Caco-2 (cell line): ENCODE measurements at places on chromosomes 3 and 15.

DNA sequence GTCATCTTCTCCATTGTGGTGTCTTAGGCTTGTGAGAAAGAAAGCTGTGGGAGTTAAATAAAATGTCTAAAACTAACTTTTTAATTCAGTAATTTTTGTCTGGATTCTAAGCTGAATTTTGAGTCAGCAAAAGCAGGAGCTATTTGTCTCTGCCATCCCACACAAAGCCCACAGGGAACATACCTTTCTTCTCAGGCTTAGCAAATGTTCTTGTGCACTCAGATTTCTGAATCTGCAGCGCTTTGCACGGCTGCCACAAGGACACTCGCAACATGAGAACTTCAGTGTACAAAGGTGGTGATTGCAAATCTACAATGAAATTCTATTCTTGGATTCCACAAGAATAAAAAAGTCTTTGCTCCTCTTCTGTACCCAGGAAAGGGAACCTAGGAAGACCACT, 88.2 kb upstream of the RNF7 start:
- no peak for DNase-seq

DNA sequence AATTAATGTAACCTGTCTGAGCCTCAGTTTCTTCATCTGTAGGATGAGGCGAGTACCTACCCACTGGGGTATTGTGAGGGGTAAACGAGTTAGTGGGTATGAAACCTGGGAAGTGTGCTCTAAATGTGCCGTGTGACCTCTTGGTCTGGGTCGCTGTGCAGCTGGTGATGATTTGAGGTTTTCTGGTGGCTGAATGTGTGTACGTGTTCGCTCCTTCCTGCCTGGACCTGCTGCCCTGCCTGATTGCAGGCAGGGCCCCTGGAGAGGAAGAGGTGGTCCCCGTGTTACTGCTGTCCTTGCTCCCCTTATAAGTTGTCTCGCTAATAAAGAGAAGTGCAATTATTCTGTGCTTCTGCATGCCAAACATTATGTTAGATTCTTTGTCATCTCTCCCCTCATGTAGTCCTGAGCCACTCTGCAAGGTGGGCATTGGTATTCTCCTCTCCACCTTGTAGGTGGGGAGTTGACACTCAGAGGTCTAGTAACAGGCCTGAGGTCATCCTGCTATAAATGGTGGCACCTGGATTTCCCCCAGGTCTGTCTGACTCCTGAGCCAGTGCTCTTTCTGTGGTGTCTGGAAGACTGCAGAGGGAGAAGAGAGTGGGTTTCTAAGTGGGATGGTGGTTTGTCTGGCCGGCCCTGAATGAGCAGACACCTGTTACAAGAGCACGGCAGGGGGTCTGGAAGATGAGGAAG, 15.7 kb downstream of the PDIA5 start:
- no peak for DNase-seq

- no peak for DNase-seq
Observed at GRCh38 chr3:5187920-5188418, 462 bp downstream of the EDEM1 start.

DNA sequence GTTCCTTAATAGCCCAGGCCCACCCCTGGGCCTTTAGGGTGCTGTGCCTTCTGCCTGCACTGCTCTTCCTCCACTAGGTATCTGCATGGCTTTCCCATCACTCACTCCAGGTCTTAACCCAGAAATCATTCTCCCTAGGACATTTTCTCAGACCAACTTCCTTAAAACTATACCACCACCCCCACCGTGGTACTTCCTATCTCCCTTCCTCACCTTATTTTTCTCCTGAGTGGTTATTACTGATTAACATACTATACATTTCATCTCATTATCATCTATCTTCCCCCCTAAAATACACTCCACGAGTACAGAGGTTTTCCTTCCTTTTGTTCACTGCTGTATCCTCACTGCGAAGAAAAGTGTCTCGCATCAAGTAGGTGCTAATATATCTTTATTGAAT, 115.2 kb downstream of the ANO10 start:
- no peak for DNase-seq

DNA sequence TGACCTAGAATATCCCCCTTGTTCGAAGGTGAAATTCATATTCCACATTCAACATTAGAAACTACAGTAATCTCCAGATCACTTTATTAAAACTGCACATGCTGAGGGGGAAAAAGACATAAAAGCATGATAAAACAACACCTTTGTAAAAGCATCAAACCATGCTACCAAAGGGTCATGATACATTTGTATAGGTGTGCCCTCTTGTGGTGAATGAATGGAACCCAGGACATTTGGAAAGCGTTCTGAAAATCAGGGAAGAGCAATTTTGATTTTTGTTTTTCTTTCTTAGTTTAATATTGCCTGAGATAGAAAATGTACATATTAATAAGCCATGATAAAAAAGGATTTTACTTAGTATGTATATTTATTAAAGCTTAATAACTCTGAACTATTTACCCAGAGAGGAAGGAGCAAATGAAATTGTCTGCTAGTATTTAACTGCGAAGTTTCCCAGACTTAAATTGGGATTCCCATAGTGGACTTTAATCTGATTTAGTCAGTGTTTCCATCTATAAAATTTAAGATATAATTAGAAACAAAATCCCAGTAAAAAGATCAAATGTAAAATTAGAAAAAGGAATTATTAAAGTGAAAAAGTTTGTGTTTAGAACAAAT, 105.8 kb upstream of the ARL6 start:
- no peak for DNase-seq

DNA sequence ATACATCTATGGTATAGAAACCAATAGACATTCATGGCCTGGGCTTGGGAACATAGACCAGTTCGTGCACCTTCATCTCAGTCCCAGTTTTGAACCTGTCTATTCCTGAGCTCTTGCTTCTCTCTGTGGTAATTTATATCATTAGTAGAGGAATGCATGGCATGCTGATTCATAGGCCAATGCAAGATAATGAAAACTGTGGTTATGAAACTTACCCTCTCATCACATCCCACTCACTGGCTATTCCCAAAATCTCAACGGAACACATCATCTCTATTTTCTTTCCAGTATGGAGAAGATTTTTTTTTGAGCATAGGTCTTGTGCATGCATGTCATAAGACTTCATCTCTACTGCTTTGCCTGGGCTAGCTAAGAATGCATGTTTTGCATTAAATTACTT, 18.7 kb upstream of the P2RY12 start:
- DNase-seq: no peak

GRCh38 chr3:23873941-23874340, 42.8 kb downstream of the NKIRAS1 start:
- DNase-seq: no peak

DNA sequence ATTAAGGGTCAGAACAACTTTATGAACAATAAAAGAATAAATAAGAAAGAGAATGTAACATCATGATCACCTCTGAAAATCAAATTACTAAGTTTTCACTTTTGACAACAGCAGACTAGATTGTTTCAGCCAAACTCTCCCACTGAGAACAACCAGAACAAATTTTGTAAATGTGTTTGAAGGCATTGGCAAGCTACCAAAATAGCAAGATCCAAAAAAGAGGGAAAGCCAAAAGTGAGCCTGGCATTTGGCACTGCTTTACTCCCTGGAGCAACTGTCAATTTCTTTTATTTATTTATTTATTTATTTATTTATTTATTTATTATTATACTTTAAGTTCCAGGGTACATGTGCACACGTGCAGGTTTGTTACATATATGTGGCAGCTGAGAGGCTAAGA, 67.2 kb downstream of the CFAP44 start:
- DNase-seq: no peak
